T-helper 1 cell (primary cell): ENCODE measurements at places on chromosomes 3 and 15.

GRCh38 chr15:49306551-49306950 lies 116.5 kb upstream of the FGF7 start:
- DNase-seq: no peak

- DNase-seq: no peak
These were observed 33.8 kb upstream of the XIRP1 start for GRCh38 chr3:39226106-39226741.

DNA sequence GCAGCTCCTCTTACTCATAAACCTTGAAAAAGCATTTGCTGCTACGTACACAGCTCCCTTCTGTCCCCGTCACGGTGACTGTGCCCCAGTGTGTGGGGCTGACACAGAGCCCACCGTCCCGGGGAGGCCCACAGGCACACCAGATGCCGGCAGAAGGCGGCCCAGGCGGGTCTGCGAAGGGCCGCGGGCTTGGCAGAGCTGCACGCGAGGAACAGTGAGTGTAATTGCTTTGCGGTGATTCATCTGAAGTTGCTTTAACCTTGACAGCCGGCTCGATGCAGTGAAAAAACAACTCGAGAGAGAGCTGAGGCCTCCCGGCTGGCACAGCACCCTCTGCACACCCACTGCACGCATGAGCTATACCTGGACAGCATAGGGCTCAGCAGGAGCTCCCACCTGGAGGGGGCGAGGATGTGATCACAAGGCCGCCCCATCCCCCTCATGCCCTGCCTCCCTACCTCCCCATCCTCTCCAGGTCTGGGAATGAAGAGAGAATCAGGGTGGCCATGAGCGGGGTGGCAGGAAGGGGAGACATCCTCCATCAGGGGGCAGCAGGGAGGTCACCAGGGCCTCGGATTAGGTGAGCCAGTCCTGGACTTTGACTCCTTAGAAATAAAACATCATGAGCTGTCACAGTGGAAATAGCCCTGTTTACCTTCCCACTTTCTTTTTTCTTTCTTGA lies 172.7 kb downstream of the MEGF11 start:
- no peak for DNase-seq

DNA sequence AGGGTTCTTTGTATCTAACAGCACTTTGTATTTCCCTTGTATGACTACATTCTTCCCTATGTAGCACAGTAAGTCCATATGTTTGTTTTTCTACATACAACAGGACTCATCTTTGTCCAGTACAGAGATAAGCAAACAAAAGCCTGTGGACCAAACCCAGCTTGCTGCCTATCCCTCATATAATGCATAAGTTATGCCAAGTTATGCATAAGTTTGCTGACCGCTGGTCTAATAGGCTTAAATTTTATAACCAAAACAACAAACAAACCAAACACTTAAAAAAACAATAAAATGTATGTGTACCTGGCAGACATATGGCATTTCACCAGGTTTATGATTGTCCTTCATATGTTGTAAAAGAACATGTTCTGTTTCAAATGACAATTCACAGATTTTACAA lies 56.0 kb downstream of the ZNF280D start:
- DNase-seq: no peak

DNA sequence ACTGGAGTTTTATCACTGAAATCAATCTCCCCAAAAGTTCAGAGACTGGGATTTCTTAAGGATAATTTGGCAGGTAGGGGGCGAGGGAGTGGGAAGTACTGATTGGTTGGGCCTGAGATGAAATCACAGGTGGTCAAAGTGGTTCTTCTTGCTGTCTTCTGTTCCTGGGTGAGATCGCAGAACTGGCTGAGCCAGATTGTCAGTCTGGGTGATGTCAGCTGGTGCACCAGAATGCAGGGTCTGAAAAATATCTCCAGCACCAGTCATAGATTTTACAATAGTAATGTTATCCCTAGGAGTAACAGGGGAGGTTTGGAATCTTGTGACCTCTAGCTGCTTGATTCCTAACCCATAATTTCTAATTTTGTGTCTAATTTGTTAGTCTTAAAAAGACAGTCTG lies 86.7 kb upstream of the SLC25A36 start:
- DNase-seq: no peak

- no peak for DNase-seq
These were observed 64.3 kb downstream of the NCEH1 start for GRCh38 chr3:172646439-172647015.

GRCh38 chr15:74172701-74173379 lies 670 bp upstream of the ISLR start:
- no peak for DNase-seq

DNA sequence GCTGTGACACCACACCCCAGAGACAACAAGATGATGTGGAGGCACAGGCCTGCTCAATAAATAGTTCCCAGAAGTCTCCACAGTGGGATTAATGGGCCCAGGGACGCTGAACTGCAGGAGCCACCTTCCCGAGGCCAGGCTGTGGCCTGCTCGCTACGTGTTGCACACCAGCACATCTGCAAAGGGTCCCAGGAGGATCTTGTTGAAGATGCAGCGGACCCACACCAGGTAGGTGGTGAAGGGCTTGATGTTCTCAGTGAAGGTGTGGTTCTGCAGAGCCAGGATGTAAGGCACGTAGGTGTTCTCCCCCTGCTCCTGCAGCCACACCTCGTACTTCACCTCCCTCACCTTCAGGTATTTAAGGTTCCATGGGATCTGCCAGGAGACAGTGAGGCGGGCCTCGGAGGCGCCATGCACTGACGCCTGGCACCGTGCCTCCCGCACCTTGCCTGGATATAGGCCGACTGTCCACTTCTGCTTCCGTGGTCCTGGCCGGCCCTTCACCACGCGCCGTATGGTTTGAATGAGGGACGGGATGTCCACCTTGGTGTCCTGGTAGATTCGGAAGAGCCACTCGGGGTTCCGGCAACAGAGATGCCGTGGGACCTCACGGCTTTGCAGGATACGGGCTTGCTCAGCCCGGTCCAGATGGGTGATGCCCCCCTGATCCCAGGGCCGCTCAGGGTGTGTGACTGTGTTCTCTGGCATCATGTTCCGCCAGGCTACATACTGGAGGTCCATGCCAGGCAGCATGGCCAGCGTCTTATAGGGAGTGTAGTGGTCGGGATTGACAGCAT lies 26.1 kb downstream of the POMGNT2 start:
- no peak for DNase-seq

GRCh38 chr15:31473385-31474058 lies 146.9 kb downstream of the KLF13 start:
- DNase-seq: no peak

GRCh38 chr3:195467641-195468390 lies 25.0 kb upstream of the ACAP2 start:
- peak; percentile 41 for DNase-seq

GRCh38 chr3:146646261-146646660 lies 41.1 kb upstream of the PLSCR5 start:
- no peak for DNase-seq

DNA sequence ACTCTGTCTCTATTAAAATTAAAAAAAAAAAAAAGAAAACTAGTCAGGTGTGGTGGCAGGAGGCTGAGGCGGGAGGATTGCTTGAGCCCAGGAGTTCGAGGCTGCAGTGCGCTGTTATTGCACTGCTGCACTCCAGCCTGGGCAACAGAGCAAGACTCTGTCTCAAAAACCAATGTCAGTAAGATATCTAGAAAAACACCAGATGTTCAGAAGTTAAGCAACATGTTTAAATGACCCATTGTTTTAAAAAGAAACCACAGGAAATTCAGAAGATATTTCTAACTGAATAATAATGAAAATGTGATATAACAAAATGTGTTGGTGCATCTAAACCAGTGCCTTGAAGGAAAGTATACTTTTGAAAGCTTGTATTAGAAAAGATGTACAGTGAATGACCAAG lies 203.4 kb upstream of the CGNL1 start:
- DNase-seq: no peak

- DNase-seq: peak; percentile 40
These were observed 21.4 kb upstream of the ZBED2 start for GRCh38 chr3:111616417-111617105.

DNA sequence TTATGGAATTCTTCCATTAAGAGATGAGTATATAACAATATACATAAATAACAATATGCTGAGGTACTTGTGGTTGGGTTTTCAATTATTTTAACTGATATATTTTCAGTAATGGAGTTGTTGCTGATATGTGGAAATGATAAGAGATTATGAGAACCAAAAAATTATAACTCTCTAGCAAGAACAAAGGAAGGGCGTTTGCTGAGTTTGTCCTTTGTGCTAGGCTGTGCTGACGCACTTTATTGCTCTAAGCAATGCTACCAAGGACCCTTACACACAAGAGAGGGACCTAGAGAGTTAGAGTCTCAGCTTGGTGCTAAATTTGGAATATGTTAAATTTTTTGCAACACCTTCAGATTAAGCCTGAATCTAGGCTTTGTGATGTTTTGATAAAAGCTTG lies 24.1 kb downstream of the CFAP91 start:
- DNase-seq: no peak

- DNase-seq: no peak
These were observed 140.1 kb downstream of the SMAD6 start for GRCh38 chr15:66841953-66842681.

GRCh38 chr3:186619787-186620212 lies 6.9 kb downstream of the AHSG start:
- no peak for DNase-seq

DNA sequence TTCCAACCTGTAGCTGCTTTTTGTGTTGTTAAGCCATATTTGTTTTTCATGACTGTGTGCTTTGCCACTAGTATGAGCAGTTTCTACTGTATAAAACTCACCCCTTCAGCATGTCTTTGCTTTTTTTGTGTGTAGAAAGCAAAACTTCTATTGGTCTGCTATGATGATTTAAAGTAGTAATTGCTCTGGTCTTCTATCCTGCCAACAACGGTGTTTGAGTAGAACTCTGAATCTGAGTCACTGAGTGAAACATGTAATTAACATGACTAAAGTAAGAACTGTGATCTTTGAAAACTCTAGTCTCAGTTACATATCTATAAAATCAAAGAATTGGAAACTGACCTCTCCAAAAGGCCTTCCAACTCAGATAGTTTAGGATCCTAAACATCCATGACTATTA lies 133.6 kb downstream of the TPRG1 start:
- no peak for DNase-seq

DNA sequence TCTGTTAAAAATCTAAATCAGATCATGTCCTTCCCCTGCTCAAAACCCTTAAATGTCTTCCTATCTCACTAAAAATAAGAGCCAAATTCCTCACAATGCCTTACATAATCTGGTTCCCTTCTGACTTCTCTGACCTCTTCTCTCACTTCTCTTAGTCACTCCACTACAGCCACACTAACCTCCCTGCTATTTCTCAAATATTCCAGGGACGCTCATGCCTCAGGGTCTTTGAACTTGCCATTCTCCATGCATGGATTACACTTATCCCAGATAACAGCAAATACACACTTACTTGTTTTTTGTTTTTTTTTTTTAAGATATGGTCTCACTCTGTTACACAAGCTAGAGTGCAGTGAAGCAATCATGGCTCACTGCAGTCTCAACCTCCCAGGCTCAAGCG lies 8.5 kb downstream of the TP53BP1 start:
- DNase-seq: no peak

- no peak for DNase-seq
These were observed 4.7 kb upstream of the CEMIP start for GRCh38 chr15:80774486-80774885.

GRCh38 chr3:19886404-19886803 lies 47.6 kb downstream of the EFHB start:
- DNase-seq: no peak

- no peak for DNase-seq
These were observed 301.5 kb downstream of the MEX3B start for GRCh38 chr15:81744364-81744763.

DNA sequence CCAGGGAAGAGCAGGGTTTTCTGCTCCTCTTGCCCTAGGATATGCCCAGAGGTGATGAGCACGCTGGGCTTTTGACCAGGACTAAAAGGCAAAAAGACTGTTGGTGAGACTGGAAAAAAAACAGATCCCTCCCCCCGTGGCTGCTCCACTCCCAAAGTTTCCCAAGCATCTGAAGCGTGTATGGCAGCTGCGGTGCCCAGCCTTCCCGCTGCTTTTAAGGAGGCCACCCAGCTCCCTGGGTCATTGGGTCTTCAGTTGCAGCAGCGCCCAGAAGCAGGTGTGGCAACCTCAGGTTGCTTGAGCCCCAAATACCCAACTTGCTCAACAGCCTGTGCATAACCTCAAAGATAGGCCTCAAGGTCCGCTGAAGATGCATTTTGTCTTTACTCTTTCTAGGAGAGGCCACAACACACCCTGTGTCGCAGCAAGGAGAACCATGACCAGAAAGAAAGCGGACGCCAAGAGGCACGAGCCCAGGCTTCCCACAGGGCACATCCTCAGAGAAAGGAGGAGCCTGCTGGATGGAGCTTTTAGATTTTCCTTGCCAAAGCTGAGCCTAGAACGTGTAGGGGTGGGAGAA lies 2.0 kb downstream of the SRGAP3 start:
- DNase-seq: no peak

- DNase-seq: no peak
These were observed 10.1 kb upstream of the GPR171 start for GRCh38 chr3:151213151-151213550.

DNA sequence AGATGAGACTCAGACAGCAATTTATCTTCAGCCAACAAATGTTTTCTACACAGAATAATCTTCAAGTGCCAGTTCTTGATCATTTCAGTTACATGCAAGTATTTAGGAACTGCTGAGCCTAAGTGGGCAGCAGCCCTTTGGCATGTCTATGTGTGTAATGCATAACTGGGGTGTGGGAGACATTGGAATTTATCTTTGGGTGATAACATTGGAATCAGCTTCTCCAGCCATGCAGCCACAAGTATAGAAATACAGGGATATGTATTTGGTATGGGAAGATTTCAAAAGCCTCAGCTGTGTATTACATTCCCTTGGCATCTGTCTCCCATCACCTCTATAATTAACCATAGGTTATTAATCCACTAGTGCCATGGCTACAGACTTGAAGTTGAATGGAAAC lies 63.4 kb upstream of the FOXP1 start:
- DNase-seq: no peak

GRCh38 chr3:72306800-72307341 lies 521.9 kb upstream of the PROK2 start:
- no peak for DNase-seq

GRCh38 chr3:19270481-19270880 lies 122.2 kb downstream of the KCNH8 start:
- no peak for DNase-seq

DNA sequence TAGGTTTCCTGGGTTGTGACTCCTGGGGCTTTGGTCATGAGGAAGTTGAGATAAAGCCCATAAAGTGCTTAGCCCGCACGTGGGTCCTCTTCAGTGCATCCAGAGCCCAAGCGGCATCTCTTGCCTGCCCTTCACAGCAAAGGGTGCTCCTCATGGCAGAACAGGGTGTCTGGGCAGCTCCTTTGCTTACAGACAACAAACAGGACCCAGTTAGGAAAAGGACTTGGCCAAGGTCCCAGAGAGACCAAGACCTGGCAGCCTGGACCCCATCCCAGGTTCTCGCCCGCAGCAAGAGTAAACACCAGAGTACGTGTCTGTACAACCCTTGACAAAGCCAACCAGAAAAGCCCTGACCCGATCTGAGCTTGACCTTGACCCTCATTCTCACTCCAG lies 27.0 kb downstream of the ALS2CL start:
- no peak for DNase-seq

- no peak for DNase-seq
These were observed 34.2 kb downstream of the EEFSEC start for GRCh38 chr3:128187495-128187894.

- DNase-seq: no peak
These were observed 13.7 kb upstream of the PTPRG start for GRCh38 chr3:61547625-61548024.
